NCI-H774 (cell line): ENCODE measurements at places on chromosomes 3 and 15.

DNA sequence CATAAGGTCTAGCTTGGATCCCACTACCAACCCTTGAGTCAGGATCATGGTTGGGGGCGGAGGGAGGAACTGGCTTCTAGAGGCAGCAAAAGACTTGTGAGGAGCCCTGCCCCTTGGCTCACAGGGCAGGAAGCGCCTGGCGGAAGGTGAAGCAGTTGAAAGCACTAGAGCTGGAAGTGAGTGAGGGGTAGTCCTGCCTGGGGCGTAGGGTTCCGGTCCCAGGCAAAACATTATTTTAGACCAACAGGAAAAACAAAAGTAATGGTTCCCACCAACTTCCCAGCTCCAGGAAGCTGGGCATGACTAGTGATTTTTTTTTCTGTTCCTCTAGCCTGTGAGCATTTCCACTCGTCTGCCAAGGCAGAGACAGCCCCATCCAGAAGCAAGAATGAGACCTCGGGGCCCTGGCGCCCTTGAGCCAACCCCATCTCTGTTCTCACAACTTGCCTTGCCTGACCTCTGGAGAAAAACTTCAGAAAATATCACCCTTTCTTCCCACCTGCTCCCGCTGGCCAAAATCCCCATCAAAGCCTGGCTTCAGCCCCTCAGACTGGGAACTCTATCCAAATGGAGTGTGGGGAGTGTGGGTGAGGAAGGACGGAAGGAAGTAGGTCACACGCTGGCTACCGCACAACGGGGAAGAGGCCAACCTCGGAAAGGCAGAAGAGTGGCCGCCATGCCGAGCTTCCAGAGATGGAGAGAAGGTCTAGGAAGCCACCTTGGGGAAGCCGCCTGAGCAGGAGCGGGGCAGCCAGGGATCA is 57.5 kb downstream of the RBPMS2 start:
- DNase-seq = no peak

DNA sequence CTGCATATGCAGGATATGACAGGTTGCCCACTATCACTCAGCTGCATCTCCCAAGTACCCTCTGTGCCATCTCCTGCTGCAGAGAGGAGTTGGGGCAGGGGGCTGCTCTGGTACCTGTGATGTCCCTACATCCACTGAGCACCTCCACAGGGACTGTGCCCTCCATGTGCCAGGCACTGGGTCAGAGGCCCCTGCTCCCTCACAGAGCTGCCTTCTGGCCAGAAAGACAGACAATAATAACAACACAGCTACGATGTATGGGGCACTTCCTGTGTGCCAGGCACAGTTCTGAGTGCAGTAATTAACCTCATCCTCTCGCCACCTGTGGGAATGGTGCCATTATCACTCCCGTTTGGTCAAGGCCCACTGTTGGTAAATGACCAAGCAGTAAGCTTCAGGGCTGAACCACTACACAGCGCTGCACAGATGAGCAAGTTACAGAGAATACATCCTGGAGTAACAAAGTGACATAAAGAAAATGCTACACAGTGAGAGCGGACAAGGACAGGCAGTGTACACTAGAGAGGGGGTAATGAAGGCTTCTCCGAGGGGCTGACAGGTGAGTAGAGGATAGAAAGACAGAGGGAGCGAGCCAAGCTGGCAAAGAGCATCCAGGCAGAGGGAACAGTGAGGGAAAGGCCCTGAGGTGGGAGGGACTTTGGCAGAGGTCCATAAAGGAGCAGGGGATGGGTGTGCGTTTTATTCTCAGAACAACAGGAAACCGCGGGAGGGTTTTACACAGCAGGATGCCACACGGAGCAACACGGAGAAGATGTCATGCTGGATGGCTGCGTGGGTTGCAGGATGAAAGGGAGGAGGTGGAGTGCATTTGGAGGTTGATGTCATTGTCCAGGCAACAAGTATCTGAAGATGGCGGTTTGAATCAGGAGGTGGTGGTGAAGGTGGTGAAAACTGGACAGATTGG is 13.6 kb downstream of the WNT7A start:
- DNase-seq = no peak

DNA sequence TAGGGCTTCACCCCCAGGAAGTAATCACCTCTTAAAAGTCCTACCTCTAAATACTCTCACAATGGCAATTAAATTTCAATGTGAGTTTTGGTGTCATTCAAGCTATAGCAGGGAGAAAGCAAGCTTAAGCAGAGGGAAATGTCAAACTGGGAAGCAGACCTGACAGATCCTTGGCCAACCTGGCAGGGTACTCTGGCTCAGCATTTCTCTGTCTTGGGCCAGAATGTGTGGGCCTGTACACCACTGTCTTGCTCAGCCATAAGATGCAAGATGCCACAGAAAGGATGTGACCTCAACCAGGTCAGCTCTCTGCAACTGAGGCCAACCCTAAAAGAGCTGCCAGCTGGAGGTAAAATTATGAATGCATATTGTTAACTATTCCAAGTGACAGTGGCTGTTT is 130.6 kb upstream of the CMC1 start:
- no peak for DNase-seq

DNA sequence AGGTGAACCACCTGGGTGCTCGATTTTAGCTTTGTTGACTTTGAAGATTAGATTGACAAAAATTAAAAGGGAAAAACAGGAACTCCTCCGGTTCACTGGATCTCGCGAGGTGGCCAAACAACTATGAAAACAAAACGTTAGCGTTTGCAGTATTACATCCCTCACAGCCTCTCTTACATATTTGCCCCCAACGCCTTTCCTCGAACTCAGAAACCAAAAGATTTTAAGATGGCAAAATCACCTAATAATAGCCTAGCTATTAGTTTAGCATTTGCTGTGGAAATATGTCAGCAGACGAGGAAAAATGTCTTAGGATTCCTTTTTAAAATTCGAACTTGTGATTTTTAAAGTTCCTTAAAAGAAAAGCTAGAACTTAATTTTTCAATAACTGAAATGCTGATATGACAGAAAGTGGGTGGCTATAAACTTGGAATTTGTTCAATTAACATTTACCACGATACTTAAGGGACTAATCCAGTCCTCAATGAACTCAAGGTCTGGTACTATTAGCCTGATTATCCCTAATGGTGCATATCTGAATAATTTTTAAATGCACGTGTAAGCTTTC is 491 bp upstream of the SENP7 start:
- no peak for DNase-seq

GRCh38 chr3:72844436-72844993 is 3.7 kb downstream of the SHQ1 start:
- no peak for DNase-seq

DNA sequence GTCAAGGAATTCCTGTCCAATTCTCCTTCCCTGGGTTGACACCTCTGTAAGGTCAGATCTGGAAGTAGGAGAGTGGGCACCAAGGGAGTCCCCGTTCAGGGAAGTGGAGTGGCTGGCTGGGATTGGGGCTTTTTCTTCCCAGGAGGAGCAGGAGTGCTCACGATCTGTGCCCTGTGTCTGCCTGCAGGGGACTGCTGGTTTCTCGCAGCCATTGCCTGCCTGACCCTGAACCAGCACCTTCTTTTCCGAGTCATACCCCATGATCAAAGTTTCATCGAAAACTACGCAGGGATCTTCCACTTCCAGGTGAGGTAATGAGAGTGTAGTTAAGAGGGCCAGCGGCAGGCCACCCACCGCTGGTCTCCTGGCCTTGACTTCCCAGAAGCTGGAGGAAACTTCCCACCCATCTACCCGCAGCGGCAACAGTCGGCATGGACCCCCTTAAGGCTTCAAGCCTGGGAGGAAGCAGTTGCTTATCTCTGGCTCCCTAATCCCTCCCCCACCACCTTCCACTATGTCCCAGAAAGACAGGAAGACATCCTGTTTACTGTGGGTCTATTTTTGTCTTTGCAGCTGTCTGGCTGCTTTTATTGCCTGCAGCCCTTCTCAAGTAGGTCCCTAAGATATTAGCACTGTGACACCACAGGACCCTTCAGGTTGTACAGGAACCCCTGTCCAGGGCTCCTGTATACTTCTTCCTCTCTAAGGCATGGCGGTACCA is 26.8 kb downstream of the CAPN3 start:
- DNase-seq = no peak
